ENCODE measurements at places on chromosomes 1 and 21. TPM values are rescaled to one million over a fixed set of nuclear protein-coding genes. Genes with fewer than 3 reads are reported as not detected.

DNA sequence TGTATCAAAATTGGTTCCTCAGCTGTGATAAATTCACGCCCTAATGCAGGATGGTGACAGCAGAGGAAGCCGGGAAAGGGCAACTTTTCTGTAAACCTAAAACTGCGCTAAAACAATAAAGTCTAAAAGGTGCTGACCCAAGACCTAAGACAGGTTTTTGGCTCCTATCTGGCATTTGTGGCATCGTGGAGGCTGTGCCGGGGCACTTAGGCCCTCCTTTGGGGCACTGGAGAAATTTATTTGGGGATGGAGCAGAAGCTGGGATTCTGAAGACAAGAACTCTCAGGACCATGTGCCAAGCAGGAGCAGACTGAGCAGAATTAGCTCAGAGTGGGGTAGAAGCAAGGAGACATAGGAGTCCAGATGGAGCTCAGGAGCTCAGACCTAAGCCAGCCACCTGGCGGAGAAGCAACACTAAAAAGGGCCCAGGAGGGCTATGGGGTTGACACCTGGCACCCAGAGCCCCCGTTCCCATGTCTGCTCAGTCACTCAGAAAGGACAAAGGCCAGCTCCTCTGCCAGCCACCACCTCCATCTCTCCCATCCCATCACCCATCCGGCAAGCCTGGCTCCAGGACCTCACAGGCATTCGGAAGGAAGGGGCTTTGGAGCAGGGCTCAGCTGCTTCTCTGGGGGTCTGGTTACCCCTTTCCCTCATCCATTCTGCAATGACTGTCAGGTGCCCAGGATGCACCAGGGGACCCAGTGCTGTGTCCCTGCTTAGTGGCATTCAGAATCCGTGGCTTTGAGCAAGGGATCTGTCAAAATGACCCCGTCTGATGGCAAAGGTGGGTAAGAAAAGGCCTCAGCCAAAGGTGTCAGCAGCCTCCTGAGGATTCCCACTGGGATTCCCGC lies 347.7 kb downstream of the NPHP4 start:
- peak; percentile 50 for DNase-seq

- no peak for DNase-seq
These were observed 46.0 kb downstream of the UBIAD1 start for GRCh38 chr1:11318982-11319381.

- DNase-seq: peak; percentile 80
These were observed 1.2 kb upstream of the ATF3 start for GRCh38 chr1:212607206-212607912.

The NEGR1 gene
- not detected for total RNA-seq

DNA sequence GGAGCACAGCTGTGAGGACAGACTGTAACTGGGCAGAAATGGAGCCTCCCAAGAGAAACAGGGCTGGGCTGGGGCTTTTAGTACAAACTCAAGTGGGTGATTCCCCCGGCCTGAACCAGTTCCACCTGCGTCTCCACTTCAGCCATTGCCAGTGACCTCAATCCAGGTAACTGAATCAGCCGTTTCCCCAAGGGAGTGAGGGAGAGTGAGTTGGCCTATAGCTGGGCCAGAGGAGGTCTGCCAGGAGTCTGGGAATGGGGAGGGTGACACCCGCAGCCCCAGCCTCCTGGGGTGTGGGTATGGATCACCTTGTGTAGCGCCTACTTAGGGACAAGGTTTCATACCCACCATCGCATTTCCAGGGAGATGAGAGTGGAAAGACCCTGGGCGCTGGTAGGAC lies 8.5 kb downstream of the SLC26A9 start:
- no peak for DNase-seq

DNA sequence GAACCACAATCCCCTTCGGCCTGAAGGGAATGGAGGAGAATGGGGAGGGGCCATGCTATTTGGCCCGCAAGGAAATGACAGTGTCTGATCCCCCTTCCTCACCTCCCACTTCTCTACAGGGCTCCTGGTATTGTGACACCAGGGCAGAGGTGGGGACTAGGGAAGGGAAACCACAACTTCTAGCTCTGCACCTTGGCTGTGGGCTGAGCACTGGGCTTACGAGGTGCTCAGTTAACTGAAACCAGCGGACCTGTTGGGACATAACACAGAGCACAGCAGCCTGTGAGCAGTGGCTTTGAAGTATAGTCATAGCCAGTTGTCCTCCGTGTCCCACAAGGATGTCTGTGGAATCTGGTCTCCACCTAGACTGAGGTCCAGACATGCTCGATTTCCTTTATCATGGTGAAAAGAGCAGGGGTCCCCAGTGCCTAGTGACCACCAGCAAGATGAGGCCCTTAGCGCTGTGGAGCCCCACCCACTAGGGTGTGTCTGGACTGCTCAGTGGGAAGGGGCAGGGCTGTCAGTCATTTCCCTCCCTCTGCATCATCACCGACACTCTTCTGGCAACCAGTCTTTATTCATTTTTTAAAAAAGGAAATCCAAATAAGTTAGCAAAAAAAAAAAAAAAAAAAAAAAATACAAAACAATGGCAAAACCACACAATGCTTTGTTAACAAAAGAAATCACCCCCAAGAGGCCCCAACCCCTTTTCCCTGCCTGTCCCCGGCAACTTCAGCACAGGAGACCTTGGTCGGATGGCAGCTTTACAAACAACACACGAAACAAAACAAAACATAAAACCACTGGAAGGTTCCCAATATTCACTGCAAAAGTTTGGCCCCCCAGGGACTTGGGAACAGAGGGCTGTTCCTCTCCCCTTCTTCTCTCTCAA lies 3.0 kb downstream of the MYOG start:
- DNase-seq: peak; percentile 8

- DNase-seq: no peak
These were observed 611.1 kb downstream of the AJAP1 start for GRCh38 chr1:5265438-5266075.

GRCh38 chr1:156122519-156123355 lies 8.2 kb downstream of the LMNA start:
- DNase-seq: no peak

The VASH2 gene
- 0.81 TPM for total RNA-seq

- no peak for DNase-seq
These were observed 1.7 kb downstream of the PERM1 start for GRCh38 chr1:980137-980571.
